ENCODE measurements at places on chromosomes 7 and 10.

DNA sequence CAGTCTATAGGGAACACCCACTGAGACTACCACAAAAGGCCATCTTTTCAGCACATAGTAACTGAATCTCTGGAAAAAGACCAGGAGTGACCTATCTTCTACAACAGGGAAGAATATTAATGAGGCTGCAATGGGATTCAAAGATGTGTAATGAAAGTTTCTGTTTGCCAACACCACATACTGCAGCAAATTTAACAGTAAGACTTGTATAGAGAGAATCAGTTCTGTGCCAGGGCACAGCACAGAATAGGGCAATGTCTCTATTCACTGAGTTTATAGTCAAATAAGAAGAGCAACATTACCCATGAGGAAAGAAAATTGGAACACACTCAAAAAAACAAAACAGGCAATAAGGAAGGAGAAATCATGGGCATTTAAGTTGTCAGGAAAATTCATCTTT, 91.4 kb upstream of the PTN start:
- DNase-seq = no peak

- DNase-seq = no peak
Observed at GRCh38 chr7:2800220-2800930, 43.7 kb downstream of the GNA12 start.

DNA sequence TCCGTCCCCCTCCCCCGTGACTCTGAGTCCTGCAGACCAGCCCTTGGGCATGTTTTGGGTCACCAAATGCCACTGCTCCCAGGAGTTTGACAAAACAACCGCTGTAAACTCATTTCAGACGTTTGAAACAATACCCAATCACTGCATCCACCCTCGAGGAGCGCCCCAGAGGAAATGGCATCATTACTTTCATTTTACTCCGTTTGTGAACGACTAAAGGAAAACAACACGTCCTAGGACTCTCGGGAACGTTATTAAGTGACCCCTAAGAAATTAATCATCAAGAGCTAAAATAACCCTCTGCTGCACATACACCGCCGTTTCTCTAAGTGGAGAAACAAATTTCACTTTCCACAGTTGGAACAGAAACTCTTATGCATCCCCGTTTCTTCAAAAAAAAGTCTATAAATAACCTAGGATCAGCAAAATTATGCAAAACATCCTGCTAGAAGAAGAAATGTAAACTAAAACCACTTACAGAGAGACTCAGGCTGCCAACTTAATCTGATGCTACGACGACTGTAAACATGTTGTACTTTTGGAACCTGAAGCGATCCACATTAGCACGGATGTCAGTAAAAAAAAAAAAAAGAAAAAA, 109.9 kb upstream of the EFCAB10 start:
- DNase-seq = no peak

DNA sequence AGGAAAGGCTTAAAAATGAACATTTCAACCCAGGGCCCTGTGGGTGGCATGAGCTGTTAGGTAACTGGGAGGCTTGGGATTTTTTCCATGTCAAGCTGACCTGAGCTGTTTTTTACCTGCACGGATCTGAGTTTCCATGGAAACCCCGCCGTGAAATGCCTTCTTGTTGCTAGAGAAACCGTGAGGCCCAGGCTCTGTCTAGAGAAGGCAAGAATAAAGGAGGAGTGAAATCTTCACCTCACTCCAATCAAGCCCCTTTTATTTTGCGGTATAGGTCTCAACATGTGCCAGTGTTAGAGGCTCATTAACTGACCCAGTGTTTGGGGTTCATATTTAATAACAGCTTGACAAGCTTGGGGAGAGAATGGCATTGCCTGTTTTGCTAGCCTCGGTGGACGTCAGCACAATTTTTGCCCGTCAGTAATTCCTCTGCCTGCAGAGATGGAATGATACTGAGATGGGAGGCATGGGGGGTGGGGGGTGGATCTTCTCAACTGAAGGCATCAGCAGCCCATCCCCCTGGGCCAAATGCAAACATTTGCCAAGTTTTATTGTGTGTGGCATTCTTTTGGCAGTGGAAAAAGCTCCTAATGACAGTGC, 48.9 kb upstream of the PDCD4 start:
- DNase-seq = no peak

DNA sequence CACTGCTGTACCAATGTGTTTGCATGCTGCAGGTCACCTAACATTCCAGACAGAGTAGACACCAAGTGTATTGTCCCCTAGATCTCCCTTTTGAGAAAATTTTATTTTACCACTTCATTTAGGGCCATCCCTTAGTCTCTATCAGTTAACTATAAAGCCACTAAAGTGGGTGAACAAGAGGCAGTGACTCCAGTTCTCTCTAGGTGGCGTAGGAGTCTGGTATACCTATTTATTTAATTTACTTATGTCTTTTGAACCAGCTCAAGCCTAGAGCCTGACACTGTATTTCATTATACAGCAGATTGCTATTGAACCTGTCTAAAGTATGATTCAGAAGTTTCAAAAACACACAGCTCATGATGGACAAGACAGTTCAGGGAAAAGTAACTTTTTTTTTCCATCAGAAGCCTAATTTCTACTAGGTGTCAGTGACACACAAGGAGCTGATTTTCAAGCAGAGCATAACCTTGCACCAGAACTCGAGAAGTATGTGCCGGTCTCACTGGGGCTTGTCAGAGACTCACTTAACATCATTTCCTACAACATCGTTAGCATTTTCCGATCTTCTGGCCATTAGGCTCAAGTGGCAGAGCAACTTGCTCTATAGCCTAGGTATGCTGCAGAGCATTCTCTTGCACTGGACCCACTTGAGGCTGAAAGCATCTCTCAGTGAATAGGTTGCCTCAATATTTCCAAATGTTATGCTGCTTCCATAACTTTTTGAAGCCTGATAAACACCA, 175.4 kb downstream of the CDC14C start:
- no peak for DNase-seq
